GM18507 (cell line): ENCODE measurements at places on chromosomes 1 and 21.
A peak's percentile ranks its signal among the peaks of the same experiment; 100 is the strongest.

GRCh38 chr1:226950316-226950715, 10.2 kb downstream of the COQ8A start:
- DNase-seq: no peak

- no peak for DNase-seq
These were observed 16.5 kb downstream of the TBX19 start for GRCh38 chr1:168297019-168297730.

DNA sequence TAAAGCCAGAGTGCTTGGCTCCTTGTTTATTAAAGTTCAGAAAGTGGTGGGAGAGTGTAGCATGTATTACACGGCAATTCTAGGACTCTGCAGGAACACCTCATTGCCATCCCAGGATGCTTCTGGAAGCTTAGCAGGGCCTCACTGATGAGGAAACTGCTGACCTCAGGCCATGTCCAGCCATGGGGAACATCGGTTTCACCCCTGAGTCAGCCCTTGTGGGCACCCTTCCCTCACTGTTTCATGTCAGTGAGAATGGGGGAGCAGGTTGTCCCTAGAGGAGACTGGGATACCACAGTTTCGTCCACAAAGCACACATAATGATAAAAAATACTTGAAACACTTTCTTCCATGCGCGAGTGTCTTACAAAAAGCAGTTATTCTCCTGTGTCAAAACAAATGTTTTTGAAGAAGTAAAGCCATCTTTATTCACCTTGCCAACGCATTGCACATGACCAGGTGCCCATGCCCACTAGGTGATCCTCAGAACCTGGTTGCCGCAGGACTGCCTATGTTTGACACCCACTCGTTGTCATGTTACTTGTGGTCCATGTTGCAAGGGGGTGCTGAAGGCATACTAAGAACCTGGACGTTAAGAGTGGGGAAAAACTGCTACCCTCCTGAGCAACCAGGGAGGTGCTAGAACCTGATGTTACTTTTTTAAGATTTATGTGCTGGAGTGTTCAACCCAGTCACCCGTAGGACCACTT, 41.2 kb upstream of the TTC22 start:
- no peak for DNase-seq

GRCh38 chr1:247335882-247336281, 4.2 kb upstream of the ZNF496 start:
- DNase-seq: no peak

GRCh38 chr1:30250338-30250983, 472.9 kb downstream of the MATN1 start:
- no peak for DNase-seq

- no peak for DNase-seq
These were observed 484.9 kb downstream of the SETD4 start for GRCh38 chr21:35575280-35575915.

DNA sequence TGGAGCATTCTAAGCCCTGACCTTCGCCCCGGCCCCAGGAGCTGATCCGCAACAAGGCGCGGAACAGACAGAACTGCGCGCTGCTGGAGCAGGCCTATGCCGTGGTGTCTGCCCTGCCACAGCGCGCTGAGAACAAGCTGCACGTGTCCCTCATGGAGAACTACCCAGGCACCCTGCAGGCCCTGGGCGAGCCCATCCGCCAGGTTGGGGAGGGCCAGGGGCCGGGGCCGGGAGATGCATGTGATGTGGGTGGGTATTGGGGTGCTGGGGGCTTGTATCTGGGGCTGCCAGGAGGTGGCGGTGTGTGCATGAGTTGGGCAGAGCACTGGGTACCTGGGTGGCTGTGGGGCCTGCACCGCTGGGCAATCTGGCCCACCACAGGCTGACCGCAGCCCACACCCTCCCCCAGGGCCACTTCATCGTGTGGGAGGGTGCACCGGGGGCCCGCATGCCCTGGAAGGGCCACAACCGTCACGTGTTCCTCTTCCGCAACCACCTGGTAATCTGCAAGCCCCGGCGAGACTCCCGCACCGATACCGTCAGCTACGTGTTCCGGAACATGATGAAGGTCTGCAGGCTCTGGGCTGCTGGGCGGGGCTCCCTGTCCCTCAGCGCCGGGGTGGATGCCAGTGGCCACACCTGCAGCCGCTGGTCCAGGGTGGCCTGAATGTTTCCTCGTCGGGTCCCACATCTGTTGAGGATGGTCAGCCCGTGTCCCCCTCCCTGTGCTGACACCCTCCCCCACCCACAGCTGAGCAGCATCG, 65.8 kb downstream of the TRIM11 start:
- DNase-seq: no peak

GRCh38 chr1:192453360-192453992, 122.1 kb upstream of the RGS1 start:
- no peak for DNase-seq

- no peak for DNase-seq
These were observed 86.7 kb upstream of the ZRANB2 start for GRCh38 chr1:71167505-71167904.

- DNase-seq: no peak
These were observed 307.1 kb downstream of the CTH start for GRCh38 chr1:70718086-70718630.

DNA sequence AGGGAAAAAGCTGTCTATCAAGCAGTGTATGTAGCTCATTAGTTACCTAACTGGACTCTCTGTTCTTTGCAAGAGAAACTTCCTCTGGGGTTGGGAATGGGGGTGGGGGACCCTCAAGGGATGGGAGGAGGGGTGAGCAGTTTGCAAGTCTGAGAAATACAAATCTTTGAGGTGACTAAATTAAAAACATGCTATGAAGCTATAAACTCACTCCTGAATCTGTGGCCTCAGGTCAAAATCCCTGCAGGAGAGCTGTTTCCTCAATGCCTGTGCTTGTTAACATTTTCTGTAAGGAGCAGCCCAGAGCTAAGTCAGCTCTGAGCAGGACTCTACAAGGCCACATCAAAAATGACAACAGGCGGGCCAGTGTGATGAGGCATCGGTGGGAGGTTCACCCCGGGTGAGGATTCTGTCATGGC, 32.8 kb upstream of the PTPRC start:
- DNase-seq: no peak

DNA sequence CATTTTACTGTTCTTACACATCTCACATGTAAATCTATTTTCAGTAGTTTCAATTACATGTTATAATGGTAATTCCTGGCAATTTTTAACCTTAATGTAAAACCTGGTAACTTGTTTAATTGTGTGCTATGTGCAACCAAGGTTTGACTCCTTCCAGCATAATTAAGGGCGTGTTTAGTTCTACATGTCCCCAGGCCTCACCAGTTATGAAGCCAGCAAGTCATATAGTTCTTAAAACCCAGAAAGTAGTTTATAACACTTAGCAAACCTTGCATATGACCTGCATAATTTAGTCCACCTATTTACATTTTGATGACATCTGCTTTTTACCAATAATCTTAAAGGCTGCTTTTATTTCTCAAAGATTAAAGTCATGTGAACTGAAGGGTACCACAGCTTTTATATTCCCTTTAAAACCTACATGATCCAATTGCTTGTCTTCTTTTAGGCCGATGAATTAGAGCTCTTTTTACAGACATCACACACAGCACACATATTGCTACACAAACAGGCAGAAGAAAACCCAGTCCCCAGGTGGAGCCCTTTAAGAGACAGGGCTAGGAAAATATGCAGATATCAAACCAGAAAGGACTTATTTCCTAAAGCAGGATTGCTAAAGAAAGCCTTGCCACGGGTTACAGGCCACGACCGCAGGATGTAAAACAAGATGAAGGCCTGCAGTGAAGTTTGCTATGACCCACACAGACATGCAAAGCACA, 23.2 kb upstream of the SYCP1 start:
- DNase-seq: no peak

DNA sequence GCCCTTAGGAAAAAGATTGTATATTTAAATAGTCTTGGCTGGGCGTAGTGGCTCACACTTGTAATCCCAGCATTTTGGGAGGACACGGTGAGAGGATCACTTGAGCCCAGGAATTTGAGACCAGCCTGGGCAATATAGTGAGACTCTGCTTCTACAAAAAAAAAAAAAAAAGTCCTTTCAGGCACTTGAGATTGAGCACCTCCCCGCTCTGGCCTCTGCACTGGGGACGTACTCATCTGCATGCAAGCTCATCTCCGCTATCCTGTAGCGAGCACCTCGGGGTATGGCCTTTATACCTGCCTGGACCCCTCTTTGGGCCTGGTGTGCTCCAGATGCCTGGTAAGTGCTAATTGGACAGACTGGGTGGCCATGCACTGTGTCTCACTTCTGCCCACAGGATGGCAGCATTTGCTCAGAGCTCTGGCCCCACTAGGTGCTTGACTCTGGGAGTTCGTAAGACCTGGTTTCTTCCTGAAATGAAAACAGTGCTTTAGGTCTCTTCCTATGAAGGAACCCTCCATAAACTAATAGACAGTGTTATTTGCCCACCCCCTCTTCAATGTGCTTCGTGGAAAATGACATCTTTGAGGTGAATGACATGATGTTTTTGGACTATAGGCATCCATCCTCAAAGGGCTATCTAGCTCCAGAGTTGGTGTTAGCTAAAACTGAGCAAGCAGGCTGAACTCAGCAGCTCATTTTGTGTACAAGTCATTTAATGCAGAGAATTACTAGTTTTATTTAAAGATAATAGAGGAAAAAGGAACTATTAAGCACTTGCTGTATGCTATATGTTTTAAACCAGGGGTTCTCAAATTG, 61.7 kb upstream of the ADAR start:
- peak; percentile 69 for DNase-seq

DNA sequence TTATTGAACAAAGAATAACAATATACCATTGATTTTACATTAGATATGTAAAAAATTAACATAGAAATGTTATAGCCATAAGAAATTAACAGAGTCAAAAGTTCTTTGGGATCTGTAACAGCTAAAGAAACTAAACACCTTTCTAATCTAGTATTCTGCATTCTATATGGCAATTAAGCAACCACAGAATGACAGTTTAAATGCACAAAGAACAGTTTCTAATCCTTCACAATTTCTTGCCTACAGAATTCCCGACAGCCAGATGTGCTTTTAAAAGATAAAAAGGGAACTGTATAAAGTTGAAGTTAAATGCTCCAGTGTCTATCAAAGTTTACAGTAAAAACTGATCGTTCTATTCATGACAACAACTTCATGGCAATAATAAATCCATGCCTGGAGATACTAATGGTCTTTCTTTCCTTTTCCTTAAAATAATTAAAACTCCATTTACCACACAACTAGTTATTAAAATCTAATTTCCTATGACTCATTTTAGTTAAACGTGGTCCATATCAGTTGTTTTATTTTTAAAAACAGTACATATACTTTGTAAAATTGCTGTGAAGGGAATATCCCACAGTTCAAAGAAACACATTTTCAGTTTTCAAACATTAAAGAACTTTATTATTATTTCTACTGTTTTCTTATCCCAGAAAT, 110.2 kb downstream of the EIF4G3 start:
- DNase-seq: no peak

- DNase-seq: no peak
These were observed 218.9 kb upstream of the NCAM2 start for GRCh38 chr21:20779321-20779720.

DNA sequence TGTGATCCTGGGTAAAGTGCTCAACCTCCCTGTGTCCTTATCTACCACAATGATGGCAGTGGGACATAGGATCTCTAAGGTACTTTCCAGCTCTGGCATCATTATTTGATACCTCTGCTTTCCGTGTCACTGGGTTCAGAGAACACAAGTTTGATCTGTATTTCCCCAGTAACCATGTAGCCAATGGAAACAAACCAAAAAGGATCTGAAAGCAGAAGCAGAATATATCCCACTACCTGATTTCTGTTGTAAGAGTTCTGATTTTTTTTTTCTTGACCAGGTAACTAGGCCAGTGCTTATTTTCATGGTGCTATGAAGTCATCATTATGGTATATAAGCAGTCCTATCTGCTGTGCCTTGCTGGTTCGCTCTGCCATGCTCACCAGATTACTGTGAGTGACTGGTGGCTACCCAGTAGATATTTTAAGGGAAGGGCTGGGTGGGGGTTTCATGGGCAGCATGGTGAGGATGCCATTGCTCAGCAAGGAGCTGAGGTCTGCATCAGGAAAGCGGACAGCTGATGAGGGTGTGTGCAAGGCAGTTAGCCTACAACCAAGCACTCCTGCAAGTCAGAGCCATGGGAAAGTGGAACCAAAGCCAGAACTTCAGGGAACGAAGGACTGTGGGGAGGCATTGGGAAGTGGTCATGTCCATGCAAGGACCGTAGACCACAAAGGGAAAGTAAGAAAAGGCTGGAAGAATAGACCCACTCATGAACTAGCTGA, 104.9 kb upstream of the EDEM3 start:
- no peak for DNase-seq

- no peak for DNase-seq
These were observed 22.4 kb downstream of the STPG1 start for GRCh38 chr1:24390924-24391782.

GRCh38 chr1:167564612-167565270, 11.2 kb upstream of the CREG1 start:
- DNase-seq: no peak

- DNase-seq: no peak
These were observed 100.8 kb upstream of the DNAH14 start for GRCh38 chr1:224828691-224829090.

DNA sequence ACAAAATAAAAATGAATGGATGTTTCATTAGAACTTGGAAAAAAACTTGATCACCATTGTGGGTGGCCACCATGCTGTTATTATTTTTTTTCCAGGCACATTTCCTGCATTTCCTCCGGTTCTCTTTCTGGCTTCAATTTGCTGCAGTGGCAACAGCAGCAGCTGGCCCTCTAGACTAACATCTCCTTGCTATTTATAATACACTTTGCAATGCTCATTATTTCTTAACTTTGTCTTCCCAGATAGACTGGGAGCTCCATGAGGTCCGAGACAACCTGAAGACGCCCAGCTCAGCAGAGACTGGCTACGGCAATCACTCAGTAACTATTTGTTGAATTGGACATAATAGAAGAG, 53.4 kb upstream of the ATP5PO start:
- DNase-seq: no peak

DNA sequence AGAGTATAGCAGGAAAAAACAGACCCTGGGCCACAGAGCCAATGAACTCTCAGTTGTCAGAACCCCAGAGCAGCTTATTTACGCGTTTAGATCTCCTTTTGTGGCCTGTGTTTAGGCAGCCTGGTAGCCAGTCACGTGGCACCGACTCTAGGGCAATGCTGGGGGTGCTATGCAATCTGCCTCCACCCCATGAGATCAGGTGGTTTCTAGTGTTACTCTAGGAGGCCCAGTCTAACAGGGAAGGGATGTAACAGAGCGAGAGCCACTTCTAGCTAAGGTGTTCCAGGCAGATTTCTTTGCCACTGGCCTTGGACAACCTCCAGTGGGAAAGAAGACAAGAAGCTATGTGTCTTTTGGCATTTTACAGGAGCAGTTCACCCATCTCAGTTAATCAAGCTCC, 12.0 kb upstream of the A3GALT2 start:
- DNase-seq: no peak

DNA sequence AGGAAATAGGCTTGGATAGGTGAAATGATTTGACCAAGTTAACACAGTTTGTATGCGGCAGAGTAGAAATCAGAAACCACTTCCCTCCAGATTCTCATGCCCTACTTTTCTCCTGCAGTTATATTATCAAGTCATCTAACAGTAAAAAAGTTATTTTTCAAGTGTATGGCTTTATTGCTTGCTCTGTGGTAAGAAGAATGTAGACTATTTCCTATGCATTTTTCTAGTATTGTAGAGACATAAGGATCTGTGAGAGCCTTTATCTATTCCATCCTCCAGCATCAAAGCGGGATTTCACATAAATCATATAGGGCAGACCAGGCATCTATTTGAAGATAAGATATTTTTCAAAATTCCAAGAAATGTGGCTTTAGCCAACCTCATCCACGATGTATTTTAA, 208.5 kb downstream of the TTLL7 start:
- no peak for DNase-seq
